Stimulated activated CD8-positive, alpha-beta memory T cell treated with anti-CD3 and anti-CD28 coated beads, Interleukin-2, amount 100 ng/mL, for 48 hours (primary cell): ENCODE measurements at places on chromosomes 16 and 17.

- peak; percentile 45 for DNase-seq
Observed at GRCh38 chr16:46859719-46860152, 24.4 kb upstream of the GPT2 start.

DNA sequence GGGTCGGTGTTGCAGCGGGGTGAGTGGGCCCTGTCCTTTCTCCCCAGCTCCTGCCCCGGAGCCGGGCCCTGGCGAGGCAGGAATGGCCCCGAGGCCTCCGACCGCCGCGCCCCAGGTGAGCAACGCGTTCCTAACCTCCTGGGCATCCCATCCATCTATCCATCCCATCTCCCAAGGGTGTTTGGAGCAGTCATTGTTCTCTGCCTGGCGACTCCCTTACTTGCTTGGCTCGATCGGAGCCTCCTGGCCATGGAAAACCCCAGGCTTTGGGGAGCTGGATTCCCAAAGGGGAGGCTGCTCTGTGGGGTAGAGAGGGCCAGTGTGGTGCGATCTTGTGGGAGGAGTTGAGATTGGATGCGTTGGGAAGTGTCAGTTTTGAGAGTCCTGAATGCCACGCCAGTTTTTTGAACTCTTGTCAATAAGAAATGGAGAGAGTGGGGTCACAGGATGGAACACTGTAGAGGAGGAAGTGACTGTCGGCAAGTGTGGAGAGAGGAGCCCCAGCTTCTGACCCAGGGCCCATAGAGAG is 684 bp downstream of the ZFP90 start:
- no peak for DNase-seq

DNA sequence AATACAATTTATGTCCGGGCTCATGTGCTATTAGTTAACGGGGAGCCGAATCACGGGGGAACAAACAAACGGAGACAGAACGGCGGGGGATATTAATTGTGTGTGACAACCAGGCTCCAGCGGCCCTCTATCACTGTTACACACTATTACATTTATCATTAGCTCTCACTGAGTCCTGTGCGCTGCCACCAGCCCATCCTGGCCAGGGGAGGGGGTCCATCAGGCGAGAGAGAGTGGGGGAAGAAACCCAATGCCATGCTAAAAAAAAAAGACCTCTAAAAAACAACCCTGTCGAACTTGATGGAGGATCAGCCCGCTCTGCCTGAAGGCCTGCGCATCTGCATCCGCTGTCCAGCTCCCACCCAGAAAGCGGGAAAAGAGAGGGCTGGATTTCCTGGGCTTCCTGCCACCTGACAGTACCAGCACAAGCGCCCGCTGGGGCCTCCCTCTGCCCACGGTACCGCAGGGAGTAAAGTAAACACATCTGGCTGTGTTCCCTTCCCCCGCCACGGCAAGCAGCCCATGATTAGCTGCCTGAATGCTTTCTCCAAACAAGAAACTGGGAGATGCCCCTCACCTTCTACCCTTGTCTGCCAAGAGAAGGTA is 41.7 kb downstream of the PIPOX start:
- no peak for DNase-seq

GRCh38 chr17:5815396-5815795 is 231.1 kb upstream of the NLRP1 start:
- DNase-seq, result no peak

DNA sequence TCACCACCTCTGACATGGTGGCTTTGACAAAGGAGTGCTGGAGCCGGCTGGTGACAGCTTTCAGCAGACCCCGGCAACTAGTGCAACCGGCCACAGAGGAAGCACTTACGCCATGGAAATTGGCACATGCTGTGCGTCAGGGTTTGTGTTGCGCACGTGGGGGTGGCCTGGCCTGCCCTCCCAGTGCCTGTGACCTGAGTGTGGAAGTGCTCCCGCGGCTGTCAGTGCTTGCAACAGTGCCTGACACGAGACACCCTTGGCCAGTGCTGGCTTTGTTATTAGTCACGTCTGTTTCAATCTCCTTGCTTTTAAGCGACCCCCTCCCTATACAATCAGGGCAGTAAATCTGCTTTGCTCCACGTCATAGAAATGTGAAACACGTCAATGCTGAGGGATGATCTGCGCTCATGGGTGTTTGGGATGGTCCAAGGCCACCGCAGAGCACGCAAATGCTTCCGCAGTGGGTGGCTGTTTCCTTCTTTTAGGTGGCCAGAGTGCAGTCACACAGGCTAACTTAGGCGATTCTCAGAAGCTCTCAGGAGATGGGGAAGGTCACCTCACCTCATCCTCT is 64.3 kb downstream of the PGS1 start:
- no peak for DNase-seq

GRCh38 chr17:46180892-46181274 is 12.3 kb downstream of the KANSL1 start:
- DNase-seq, result no peak

DNA sequence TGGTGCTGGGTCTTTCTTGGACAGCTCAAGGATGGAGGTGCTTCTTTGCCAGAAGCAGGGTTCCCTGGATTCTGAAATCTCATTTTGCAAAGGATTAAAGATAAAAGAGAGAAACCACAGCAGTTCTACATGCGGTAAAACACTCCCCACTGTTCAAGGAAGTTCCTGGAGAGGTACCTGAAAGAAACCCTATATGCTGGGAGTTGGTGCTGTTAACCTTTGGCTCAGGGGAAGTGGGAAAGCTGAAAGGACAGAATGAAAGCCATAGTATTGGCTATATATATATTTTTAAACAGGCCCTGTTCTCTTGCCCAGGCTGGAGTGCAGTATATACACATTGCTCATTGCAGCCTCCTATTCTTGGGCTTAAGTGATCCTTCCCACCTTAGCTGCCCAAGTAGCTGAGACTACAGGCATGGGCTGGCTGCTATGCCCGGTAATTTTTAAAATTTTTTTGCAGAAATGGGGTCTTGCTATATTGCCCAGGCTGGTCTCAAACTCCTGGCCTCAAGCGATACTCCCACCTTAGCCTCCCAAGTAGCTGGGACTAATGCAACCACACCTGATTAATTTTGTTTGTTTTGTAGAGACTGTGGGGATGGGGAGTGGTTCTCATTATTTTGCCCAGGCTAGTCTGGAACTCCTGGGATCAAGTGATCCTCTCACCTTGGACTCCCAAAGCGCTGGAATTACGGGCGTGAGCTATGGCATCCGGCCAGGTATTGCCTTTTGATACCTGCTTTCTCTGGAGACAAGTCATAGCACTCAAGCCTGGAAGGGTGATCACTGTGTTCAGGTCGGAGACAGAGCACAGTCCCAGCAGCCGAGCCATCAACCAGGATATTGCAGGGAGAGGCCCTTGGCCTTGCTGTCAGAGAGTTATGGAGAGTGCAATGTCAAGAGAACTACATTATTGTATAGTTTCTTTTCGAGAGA is 55.2 kb downstream of the MSI2 start:
- no peak for DNase-seq

- DNase-seq, result no peak
Observed at GRCh38 chr17:10268005-10268404, 69.6 kb upstream of the GAS7 start.

- no peak for DNase-seq
Observed at GRCh38 chr16:72927199-72928089, 120.5 kb downstream of the ZFHX3 start.

GRCh38 chr16:68083861-68084503 is 1.2 kb upstream of the NFATC3 start:
- no peak for DNase-seq

DNA sequence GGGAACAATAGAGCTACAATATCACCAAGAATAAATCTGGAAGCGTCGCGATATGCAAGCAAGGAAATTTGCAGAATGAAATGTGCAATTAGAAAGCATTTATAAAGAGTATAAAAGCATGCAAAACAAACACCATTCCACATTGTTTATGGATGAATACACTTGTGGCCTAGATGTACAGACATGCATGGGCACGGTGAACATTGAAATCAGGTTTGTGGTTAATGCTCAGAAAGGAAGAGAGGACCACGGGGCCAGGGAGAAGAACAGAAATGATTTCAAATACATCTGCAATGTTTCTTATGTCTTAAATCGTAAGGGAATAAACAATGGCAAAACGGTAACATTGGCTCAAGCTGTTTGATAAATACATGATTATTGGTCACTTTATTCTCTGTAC is 235.9 kb downstream of the FOXL1 start:
- no peak for DNase-seq

DNA sequence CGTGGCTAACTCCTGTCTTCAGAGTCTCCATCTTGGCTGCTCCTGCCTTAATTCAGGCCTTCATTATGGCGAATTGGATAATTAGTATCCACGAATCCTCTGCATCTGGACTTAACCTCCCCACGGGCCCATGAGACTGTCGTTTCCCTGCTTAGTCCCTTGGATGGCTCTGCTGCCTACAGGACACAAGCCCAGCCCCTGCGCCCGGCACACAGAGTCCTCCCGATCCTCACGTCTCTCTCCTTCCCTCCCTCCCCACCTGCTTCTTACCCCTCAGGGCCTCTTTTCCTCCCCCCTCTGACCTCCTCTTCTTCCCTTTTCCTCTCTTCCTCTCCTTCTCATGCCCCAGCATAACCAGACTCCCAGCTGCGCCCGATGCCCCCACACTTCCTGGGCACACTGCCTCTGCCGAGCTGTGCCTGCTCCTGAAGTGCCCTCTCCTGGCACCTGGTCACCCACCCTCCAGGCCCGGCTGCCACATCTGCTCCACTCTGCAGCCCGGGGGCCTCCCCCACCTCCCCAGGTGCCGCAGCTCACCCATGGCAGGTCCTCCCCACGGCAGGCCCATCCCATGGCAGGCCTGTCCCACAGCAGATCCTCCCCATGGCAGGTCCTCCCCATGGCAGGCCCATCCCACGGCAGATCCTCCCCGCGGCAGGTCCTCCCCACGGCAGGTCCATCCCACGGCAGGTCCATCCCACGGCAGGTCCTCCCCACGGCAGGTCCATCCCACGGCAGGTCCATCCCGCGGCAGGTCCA is 45.9 kb downstream of the RPH3AL start:
- no peak for DNase-seq

DNA sequence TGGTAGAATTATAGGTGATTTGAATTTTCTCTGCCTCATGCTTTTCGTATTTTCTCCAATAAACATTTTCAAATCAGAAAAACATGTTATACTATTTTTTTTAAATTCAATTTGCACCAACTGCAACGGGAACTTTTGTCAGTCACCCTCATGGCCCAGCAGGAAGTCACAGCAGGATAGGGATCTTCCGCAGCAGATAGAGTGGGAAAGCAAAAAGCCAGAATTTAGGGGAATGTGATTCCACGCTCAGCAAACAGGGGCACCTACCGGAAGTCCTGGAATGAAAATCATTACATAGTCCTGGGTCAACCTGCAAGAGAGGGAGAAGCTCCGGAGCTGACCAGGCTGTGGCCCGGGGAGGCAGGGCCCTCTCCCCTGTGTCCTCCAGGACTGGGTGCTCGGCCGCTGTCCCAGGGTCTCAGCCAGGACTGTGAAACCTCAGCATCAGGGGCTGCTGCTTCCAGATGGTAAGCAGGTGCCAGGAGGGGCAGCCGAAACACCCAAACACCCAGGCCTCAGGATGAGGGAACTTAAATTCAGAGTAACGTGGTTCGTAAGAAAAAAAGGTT is 3.9 kb downstream of the SLC47A2 start:
- no peak for DNase-seq

GRCh38 chr17:12591021-12591735 is 74.5 kb upstream of the MYOCD start:
- DNase-seq, result no peak

- DNase-seq, result no peak
Observed at GRCh38 chr17:21242026-21242697, 11.0 kb downstream of the NATD1 start.

- no peak for DNase-seq
Observed at GRCh38 chr16:57133031-57133430, 40.6 kb downstream of the CPNE2 start.

DNA sequence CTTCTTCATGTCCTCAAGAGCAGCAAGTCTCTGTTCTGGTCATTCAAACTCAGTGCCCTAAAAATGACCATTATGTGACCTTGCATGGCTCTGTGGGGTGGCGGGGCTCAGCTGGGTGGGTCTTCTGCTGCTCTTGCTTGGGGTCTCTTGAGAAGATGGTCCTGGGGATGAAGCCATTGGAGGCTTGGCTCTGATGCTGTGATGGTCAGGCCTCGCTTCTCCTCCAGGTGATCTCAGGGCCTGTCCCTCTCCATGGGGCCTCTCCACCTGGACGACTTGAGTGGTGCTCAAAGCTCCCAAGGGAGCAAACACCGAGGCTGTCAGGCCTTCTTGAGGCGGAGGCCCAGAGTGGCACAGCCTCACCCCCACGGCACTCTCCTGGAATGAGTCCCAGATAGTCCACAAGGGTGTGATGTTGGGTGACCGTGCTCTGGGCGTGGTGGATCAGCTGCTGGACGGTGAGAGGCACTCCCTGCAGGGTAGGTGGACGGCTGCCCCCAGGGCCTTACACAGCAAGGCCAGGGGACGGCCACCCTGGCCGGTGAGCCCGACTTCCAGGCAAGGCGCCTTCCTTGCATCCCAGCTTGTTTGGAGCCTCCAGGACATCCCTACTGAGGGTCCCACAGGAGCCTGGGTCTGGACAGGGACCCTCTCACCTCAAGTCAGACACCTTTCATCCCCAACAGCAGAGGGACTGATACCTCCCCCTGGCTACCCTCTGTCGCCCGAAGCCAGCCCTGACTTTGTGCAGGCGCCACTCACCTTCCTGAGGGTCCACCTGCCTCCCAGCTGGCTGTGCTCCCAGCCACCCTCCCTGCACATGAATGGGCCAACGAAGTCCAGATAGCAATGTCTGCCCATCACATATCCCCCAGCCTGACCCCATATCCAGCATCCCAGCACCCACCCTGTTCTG is 48.7 kb downstream of the USP22 start:
- no peak for DNase-seq

DNA sequence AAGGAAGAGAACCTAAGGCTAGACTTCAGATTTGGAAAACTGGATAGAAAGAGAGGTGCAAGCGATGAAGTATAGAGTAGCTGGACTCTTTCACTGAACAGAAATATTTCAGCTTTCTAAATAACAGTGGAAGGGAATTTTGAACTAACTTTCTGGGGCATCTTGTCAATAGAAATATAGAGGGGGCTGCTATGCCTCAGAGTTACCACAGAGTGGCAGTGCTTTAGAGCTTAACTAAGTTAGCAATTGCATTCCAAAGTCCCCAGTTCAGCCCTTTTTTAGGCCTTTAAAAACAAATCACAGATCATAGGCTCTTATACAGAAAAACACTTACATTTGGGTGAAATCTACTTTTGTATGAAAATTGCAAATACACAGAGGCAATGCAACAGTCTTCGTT is 154.2 kb upstream of the CDH8 start:
- DNase-seq, result no peak

DNA sequence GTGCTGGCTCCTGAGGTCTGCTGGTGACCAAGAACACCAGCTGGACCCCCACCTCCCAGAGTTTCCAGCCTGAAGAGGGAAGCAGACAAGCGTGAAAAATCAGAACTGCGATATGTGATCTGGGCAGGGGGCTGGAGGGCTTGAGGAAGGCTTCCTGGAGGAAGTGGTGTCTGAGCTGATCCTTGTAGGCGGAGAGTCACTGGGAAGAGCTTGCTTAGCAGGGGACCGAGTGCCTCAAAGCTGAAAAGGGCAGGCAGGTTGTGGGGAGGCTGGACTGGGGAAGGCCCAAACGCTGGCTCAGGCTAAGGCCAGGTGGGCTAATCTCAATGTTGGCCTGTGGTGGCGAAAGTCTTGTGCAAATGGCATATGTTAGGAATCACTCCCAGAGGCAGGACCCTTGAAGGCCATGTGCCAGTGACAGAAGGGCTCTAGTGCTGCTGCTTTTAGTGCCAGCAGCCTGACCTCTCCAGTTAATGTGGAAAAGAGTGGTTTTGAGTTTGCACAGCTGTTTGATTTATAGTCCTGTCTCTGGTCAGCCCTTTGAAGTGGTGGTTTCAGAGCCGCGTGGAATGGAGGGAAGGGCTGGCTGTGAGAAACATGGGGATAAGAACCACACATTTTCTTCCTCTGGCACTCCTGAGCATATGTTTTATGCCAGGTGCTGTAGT is 85.3 kb upstream of the LGALS9 start:
- no peak for DNase-seq
